ENCODE measurements at places on chromosomes 6 and 20.
A peak's percentile ranks its signal among the peaks of the same experiment; 100 is the strongest.

DNA sequence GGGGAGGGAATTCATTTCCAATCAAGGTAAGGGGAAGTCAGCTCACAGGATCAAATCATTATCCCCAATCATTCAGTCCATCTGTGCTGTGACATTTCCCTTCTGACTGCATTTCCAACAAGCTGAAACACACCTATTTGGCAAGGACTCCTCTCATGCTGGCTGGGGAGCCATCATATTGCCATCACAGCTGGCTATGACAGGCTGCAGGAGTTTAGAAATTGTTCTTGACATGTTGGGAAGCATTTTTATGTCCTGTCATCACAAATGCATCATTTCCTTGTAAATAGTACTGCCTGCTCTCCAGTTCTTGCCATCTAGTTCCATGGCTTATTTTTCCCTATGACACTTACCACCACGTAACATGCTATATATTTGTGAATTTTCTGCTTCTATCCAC, 113.9 kb upstream of the TMEM170B start:
- no peak for DNase-seq

GRCh38 chr6:89970072-89970471, 75.8 kb downstream of the GJA10 start:
- no peak for DNase-seq

GRCh38 chr6:28104392-28105244, 19.8 kb upstream of the ZSCAN16 start:
- peak; percentile 65 for DNase-seq

DNA sequence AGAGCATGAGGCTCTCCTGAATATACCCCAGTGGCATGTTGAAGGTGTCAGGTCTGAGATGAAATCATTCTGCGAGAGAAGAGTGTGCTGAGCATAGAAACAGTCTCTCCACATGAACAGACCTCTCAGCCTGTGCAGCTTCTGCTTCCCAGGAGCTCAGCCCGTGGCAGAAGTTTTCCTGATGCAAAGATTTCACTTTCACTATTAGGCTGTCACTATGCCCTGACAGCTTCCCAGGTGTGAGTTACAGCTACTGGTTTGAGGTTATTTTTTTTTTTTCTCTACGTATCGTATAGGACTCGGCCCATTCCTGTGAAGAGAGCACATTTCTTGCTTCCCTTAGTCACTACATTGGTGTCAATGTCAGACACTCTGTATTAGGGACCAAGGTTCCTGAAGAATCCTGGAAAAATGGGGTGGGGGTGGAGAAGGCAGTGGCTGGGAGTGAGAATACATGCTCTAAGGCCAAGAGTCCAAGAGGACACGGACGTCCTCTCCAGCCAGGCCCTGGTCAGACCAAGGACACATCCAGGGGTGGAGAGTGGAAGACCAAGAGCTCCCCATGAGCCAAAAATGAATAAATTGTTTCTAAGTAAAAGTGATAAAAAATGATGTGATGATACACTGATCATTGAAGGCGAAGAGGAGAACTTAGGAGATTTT, 121.2 kb upstream of the AKAP12 start:
- DNase-seq, result no peak

DNA sequence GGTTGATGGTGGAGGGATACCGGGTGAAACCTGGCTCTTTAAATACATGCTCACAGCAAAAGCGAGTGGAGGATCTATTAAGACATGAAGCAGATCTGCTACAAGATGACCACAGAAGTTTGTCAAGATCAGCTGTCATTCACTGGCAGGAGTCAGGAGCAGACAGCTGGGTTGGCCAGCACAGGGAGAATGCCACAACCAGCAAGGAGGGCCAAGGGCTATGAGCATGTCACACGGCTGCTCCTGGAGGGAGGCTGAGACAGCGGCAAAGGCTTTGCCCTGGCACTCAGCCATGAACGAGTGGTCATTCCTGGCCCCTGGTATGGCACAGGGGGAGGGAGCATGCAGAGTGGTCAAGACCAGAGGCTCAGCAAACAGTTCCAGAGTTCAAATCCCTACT, 77.6 kb downstream of the POPDC3 start:
- DNase-seq, result no peak

GRCh38 chr6:138235693-138236092, 17.4 kb upstream of the PBOV1 start:
- no peak for DNase-seq
